ENCODE measurements at places on chromosomes 2 and 18. TPM values are rescaled to one million over a fixed set of nuclear protein-coding genes. Genes with fewer than 3 reads are reported as not detected.

- no peak for DNase-seq
These were observed 100.3 kb downstream of the RAB3GAP1 start for GRCh38 chr2:135152361-135152760.

- no peak for DNase-seq
These were observed 110.7 kb upstream of the SMAD7 start for GRCh38 chr18:49061239-49061990.

GRCh38 chr2:240839152-240840143 is 19.4 kb upstream of the KIF1A start:
- DNase-seq, result no peak

Gene TRABD2A
- total RNA-seq, result 67.9 TPM

Gene TIA1
- total RNA-seq, result 113 TPM

Gene RESP18
- not detected for total RNA-seq

Gene GTF2A1L
- total RNA-seq, result not detected

DNA sequence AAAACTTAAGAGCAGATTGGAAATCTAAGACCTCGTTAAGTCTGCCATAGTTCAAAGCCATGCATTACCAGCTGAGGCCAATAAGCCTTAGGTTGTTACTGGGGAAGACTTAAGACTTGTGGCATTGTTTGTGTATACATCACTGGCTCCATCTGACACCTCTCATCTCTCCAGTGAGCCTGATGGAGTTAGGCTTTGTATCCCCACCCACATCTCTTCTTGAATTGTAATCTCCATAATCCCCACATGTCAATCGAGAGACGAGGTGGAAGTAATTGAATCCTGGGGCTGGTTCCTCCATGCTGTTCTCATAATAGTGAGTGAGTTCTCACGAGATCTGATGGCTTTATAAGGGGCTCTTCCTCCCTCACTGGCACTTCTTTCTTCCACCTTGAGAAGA is 404.6 kb downstream of the ARHGAP15 start:
- no peak for DNase-seq

Gene DSEL
- total RNA-seq, result 0.05 TPM

GRCh38 chr2:164700390-164700789 is 79.1 kb upstream of the GRB14 start:
- no peak for DNase-seq

- DNase-seq, result no peak
These were observed 22.6 kb downstream of the ITGA6 start for GRCh38 chr2:172449911-172450550.

GRCh38 chr2:146481629-146482028 is 1363.2 kb upstream of the ACVR2A start:
- DNase-seq, result no peak

DNA sequence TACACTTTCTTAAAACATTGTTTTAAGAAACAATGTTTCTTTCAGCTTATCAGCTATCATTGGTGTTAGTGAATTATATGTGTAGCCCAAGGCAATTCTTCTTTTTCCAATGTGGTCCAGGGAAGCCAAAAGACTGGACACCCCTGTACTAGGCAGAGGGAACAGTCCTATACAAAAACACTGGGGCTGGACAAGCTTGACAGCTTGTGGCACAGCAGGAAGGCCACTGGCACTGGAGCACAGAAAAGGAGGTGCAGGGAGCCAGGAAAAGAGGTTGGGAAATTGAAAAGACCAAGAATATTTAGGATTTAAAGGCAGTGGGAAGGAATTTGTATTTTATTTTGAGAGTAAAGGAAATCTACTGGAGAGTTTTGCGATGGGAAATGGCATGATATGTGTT is 47.7 kb downstream of the SRD5A2 start:
- DNase-seq, result no peak

DNA sequence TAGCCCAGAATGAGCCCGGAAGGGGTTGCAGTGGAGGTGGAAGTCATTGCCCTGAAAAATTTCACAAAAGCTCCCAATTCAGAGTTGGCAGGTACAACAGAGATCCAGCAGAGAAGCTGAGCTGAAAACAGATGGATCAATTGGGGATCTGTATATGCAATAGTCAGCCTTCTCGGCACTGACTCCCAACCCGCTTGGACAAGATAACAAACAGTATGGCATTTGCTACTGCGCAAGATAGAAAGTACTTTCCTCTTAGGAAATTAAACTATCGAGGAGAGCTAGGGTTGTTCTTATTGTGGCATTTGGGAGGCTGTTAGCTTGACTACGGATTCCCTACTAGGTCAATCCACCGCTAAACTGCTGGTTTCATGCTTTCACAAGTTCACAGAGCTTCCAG is 11.6 kb upstream of the IER3IP1 start:
- no peak for DNase-seq

Gene ASPRV1
- total RNA-seq, result 1.0 TPM

- no peak for DNase-seq
These were observed 2.3 kb upstream of the PLEKHH2 start for GRCh38 chr2:43634604-43635306.

DNA sequence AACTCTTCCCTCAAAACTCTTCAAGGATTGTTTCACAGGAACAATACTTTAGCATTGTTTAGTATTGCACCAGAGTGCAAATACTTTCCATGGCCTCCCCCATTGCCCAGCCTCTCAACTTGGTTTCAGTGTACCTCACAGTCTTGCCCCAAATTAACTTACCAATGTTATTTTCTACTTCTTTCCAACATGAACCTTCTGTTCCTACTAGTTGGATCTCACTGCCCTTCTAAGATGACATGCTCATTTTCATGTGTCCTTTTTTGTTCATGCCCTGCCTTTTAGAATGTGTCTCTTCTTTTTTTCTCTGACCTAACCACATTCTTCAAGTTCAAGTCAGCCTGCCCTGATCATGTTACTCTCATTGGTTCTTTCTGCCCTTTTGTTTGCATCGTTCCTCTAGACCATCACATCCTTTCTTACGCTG is 4.1 kb downstream of the SPATS2L start:
- DNase-seq, result no peak

- DNase-seq, result no peak
These were observed 43.3 kb downstream of the PXDN start for GRCh38 chr2:1701020-1701419.

- DNase-seq, result no peak
These were observed 54.5 kb downstream of the FAM171B start for GRCh38 chr2:186748354-186748753.

- no peak for DNase-seq
These were observed 710.0 kb upstream of the ID2 start for GRCh38 chr2:7971841-7972240.

GRCh38 chr2:187155476-187155875 is 292.6 kb downstream of the CALCRL start:
- DNase-seq, result no peak
